ENCODE measurements at places on chromosomes 6 and 20. TPM values are rescaled to one million over a fixed set of nuclear protein-coding genes. Genes with fewer than 3 reads are reported as not detected.
A peak's percentile ranks its signal among the peaks of the same experiment; 100 is the strongest.

DNA sequence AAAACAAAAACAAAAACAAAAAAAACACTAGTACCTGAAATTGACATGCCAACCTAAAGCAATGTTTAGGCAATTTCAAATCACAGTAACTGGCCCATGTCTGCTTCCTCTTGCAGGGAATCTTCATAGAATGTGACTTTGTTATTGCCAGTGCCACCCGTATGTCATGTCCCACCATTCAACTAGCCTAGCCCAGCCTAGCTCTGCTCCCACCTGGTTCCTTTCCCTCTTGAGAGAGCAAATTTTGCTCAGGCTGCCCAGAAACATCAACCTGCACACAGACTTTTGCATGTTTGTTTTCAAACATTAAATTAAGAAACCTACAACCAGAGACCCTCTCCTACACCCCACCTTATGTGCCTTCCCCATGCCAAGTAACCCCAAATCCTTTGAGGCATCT is 124.8 kb upstream of the SLC2A12 start:
- DNase-seq: peak; percentile 7

The ARMC2 gene
- total RNA-seq: 2.5 TPM

DNA sequence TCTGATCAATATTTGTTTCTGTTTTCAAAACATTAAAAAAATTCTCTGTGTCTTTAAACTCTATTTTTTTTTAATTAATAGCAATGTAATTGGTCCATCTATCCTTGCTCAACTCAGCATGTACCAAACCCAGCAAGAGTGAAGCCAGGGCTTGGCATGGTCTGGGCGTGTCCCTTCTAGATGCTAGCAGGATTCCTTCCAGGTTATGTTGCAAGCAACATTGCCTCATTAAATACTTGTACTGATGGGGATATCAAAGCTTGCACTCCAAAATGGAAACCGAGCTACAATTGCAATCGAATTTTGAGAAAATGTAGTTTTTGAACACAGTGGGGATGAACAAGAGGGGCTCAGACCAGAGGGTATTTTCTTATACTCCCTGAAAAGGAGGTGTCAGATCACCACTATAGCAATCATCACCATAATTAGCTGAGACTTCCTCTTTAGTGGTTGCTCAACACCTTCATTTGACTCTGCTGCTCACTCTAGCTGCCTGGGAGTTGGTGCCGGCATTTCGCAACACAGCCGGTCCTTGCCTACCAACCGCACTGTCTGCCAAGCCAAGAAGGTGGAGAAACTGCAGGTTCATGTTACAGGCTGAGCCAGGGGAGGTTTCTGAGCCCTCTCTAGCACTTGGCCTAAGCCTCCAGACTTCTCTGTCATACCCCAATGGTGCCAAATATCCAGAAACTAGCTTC is 67.8 kb upstream of the RALGAPA2 start:
- peak; percentile 44 for DNase-seq

DNA sequence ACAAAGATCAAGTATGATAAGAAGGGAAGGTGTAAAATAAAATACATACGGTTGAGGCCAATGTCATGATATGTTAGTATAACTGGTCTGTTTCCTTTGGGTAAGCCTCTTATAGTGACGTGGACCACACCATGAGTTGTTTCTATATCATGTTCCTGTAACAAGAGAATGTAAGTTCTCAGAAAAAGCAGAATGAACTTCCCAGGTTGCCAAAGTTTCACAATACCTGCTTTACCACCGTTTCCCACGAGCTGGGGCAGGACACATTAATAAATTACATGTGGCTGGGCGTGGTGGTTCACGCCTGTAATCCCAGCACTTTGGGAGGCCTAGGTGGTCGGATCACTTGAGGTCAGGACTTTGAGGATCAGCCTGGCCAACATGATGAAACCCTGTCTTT is 42.6 kb upstream of the SLA2 start:
- no peak for DNase-seq

DNA sequence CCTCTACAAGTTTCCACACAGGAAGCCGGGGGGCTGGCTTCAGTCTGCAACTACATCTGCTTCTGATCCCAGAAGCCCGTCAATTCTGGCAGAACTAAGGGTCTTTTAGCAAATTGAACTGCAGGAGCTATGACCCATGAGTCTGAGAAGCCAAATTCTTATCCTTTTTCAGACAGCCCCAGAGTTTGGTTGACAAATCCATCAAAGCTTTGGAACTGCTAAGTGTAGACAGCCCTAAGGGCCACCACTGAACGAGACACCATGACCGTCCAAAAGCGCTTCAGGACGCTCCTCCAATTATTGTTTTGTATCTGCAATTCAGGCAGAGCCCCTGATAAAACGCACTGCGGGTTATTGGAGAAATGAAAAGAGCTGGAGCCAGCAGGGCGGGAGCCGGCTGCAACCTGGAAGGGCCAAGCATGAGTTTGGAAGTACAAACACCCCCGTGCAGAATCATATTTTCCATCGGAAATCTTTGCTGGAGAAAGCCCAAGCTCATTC is 67.1 kb downstream of the GNAS-AS1 start:
- no peak for DNase-seq

- no peak for DNase-seq
These were observed 25.3 kb upstream of the CSNK2A1 start for GRCh38 chr20:568673-569415.

The RUNX2 gene
- 37.2 TPM for total RNA-seq

- DNase-seq: no peak
These were observed 3.5 kb downstream of the MYBL2 start for GRCh38 chr20:43670423-43670822.

The SPTLC3 gene
- total RNA-seq: 9.2 TPM

GRCh38 chr6:155171747-155172449 is 91.9 kb upstream of the CLDN20 start:
- DNase-seq: peak; percentile 83

GRCh38 chr6:452301-453067 is 60.9 kb downstream of the IRF4 start:
- no peak for DNase-seq

DNA sequence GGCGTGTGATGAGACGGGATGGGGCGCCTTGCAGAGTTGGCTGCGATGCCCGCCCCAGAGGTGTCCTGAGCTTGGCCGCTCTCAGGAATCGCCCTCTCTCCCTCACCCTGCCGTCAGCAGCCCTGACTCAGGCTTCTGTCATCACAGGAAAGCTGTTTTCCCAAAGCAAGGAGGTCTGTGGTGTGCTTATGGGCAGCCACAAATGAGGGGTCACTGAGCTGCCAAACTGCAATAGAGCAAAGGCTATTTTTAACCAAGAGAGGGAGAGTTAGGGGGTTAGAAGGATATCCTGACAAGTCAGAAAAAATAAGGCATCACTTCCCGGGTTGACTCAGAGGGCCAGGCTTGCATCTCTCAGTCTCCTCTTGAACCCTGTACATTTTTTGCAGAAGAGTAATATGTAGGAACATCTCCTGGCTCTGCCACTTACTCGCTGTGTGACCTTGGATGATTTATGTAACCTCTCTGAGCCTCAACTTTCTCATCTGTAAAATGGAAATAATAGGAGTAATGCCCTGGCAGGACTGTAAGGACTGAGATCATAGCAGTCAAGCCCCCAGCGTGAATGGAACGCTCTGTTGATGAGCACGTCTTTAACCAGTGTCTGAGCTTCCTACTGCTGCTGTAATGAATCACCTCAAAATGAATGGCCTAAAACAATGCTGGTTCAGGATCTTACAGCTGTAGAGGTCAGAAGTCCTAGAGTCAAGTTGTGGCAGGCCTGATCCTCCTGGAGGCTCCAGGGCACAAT is 181.9 kb downstream of the NFATC2 start:
- DNase-seq: peak; percentile 100

DNA sequence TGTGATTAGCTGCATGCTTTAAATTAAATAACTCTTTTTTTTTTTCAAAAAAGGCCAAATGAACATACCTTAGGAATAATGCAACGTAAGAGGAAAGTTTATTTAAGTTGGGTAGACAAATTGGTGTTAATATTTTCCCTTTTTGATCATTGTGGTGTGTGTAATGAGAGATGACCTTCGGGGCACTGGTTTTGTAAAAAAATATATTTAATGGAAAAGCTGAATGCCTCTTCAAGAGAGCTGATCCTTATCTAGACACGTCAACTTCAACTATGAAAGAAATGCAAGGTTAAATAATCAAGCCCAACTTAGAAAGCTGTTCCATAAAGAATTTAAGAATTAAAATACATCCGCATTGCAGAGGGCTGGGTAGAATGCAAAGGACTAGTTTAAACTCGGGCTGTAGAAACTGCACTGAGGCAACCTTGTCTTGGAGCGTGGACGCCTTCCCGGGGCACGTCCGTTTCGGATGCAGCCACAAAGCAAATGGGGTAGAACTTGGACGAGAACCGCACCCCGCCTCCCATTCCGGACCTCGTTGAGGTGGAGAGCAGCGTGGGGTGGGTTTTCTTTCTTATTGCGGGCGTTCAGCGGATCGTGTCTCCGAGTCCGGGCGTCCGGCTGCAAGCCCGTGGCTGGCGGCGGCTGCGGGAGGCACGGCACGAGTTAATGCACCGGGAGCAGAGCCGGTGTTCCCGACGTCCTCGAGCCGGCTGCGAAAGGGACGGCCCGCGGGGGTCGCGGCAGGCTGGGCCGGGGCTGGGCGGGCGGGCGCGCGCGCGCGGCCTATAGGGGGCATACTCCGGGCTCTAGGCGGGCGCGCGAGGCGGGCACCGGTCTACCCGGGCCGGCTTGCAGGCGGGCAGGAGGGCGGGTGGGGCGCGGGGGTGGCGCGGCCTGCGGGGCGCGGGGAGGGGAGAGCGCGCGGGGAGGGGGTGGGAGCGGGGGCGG is 1.9 kb downstream of the JARID2 start:
- DNase-seq: peak; percentile 81

The DEFB112 gene
- not detected for total RNA-seq

The DOK5 gene
- not detected for total RNA-seq

DNA sequence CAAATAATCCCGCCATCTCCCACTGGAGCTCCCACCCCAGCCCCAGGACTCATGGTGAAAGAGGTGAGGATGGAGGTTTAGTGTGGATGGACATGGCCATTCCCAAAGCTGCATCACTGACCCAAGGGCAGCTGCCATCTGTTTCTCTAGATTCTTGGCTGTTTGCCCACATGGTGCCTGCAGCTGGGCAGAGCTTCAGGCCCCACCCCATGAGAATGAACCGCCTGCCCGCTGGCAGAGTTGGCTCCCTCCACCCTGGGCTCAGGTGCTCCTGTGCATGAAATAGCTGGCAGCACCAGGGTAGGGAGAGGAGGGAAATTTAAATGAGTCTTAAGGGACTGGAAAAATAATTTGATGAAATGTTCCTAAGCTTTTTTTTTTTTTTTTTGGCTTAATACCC is 17.4 kb downstream of the SCML4 start:
- DNase-seq: no peak

DNA sequence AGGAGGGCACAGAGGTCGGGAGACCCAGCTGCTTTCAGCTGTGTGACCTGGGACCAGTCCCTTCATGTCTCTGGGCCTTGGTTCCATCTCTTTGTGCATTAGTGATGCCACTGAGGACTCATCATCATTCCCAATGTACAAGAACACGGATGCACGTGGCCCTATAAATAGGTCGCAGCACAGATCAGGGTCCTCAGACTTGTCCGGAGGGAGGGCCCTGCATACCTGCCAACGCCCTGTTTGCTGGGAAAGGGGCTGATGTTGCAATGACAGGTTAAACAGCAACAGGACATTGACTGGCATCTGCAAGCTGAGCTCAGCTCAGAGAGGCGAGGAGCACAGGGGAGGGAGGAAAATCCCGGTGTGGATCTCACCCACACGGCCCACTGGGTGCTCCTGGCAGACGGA is 21.8 kb downstream of the TGM2 start:
- peak; percentile 58 for DNase-seq

GRCh38 chr6:89564752-89565427 is 73.7 kb downstream of the LYRM2 start:
- DNase-seq: no peak

DNA sequence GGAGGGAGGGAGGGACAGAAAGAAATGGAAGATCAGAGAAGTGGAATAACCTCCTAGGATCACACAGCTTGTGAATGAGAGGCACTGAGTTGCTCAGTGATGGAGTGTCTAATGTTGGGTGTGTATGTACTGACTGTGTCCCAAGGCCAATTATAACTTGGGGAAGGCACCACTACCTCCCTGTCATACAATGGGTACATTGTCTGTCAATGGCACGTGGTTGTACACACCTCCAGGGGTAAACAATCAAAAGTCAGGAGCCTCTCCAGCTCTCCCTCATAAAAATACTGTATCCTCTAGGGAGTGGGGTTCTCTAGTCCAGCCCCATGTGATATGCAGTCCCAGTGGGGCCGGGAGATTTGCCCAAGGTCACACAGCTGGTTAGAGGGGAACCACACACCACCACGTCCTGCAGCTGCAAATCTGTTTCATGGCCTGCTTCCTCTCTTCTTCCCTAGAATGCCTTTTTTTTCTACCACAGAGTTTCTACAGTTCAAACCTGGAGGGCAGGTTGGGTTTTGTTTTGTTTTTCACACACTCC is 112.5 kb downstream of the SNX5 start:
- DNase-seq: peak; percentile 58

The TRIM31 gene
- not detected for total RNA-seq

The SNAP91 gene
- total RNA-seq: not detected

The KCNK16 gene
- not detected for total RNA-seq

GRCh38 chr6:37723016-37723415 is 25.3 kb upstream of the MDGA1 start:
- no peak for DNase-seq

The FOXF2 gene
- total RNA-seq: 4.1 TPM

- DNase-seq: no peak
These were observed 15.0 kb downstream of the ESR1 start for GRCh38 chr6:151822252-151823111.

- DNase-seq: no peak
These were observed 113.1 kb downstream of the MBOAT1 start for GRCh38 chr6:20099156-20099555.

The MYH7B gene
- 0.05 TPM for total RNA-seq

The HLA-DPA1 gene
- 2.0 TPM for total RNA-seq

- no peak for DNase-seq
These were observed 51.1 kb downstream of the CPNE5 start for GRCh38 chr6:36788186-36788585.
